NCI-H2107 (cell line): ENCODE measurements at places on chromosomes 13 and 19.

DNA sequence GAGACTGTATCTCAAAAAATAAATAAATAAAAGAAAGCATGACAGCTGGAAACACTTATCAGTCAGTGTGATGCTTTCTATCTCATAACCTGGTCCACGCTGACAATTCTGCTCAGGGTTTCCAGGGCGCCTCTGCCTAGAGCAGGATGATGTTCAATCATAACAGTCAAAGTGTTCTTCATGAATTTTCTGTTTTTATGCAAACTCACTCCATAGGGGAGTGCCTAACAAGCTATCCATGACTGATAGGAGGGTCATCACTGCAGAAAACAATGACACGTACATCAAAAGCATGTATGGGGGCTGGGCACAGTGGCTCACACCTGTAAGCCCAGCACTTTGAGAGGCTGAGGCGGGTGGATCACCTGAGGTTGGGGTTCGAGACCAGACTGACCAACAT, 41.4 kb upstream of the ZNF83 start:
- DNase-seq, result no peak

DNA sequence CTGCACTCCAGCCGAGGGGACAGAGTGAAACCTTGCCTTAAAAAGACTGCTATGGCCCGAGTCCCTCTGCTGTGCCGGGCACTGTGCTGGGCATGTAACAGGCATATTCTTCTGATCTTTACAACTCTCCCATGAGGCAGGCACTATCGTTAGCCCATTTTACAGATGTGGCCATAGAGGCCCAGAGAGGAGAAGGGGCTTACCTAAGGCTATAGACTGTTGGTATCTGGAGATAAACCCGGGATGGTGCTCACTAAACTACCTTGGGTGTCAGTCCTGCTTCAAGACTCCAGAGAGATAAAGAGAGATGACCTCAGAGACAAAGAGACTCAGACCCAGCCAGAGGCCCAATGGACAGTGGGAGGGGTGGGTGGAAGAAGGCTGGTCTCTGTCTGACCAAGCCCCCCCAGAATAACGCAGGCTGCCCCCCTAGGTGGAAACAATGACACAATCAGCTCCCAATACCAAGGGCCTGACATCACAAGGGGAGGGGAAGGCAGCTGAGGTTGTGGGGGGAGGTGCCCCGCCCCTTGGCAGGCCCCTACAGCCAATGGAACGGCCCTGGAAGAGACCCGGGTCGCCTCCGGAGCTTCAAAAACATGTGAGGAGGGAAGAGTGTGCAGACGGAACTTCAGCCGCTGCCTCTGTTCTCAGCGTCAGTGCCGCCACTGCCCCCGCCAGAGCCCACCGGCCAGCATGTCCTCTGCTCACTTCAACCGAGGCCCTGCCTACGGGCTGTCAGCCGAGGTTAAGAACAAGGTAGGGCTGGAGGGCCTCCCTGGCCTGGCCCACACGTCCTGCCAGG, at the start of gene CNN1:
Gene CNN1 (plus strand): TSS at position 620 of the 805 bp plus-strand sequence. CDS start 77 bp downstream, at position 697.
- no peak for DNase-seq

DNA sequence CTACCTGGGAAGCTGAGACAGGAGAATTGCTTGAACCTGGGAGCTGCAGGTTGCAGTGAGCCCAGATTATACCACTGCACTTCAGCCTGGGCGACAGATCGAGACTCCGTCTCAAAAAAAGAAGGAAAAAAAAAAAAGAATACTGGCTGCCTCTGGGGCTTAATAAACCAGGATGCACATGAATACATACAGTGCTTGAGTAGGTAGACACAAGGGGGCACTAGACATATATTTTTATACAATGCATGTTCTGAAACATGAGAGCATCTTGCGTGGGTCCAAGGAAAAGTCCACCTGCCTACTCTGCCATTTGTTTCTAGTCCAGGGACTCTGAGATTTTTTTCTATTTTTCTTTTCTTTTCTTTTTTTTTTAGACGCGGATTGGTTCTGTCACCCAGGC, 31.2 kb downstream of the KEAP1 start:
- no peak for DNase-seq

GRCh38 chr13:65488606-65489005, 1741.5 kb downstream of the PCDH9 start:
- no peak for DNase-seq

DNA sequence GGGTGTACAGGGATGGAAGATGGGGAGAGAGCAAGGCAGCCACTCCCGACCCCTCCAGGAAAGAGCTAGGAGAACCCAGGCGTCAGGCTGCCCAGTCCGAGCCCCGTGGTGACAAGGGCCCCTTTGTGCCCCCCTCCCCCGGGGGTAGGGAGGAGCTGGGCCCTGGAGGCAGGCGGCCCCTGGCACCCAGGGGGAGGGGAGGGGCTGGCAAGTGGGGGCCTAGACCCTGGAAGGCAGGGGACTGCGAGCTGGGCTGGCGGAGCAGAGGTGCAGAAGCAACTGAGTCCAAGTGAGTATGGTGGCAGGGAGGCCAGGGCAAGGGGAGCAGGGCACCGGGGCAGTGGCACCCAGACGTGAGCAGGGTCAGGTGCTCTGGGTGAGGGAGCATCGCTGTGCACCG, at the start of gene MAG:
Gene MAG (plus strand): TSS at position 246 of the 400 bp plus-strand sequence. CDS start 3,248 bp downstream, outside the sequence.
- no peak for DNase-seq

- no peak for DNase-seq
These were observed 77.0 kb downstream of the SPRY2 start for GRCh38 chr13:80263745-80264513.

GRCh38 chr13:114007566-114007965, 33.7 kb upstream of the C13orf46 start:
- DNase-seq, result no peak

GRCh38 chr19:4208385-4209094, 20.8 kb upstream of the EBI3 start:
- DNase-seq, result no peak

DNA sequence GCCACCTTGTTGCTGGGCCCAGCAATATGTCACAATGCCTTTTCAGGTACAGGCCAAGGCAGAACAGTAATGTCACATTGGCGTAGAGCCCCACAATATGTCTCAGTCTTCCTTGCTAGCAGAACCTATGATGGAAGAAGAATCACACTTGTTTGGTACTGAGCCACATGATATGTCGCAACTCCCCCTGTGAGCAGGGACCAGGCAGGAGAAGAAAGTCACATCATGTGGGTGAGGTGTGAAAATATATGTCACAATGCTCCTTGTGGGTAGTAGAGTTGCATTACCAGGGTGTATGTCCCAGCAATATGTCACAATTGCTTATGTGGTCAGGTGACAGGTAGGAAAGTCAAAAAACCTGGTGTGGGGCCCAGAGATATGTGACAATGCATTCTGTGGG, 7.1 kb upstream of the ZNF91 start:
- DNase-seq, result no peak

DNA sequence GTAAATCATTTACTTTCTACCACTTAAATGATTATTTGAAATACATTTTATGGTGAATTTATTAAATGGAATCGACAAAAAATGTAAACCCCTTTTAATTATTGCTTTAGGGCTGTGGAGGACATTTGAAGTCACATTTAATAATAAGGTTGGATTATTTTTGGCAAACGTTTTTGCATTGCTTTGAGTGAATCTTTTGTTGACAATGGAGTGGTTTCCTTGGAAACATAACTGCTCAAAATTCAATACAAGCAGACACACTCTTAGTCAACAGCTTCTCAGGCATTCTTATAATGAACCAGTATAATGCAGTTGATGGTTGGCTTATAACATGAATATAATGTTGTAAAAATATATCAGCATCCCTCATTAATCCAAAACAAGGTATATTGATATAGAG, 104.7 kb downstream of the DCLK1 start:
- no peak for DNase-seq

DNA sequence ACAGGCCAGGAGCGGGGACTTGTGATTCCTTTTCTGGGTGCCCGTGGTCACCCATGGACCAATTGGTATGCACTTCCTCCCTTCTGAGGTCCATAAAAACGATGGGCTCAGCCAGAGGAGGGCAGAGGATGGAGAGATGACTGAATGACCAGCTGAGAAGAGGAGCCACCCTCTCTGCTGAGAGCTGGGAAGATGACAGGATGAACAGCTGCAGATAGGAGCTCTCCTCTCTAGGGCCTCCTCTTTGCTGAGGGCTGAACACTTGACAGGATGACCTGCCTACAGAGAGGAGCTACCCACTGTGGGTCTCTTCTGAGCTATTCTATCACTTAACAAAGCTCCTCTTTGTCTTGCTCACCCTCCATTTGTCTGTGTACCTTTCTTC, 4.1 kb downstream of the IGFL4 start:
- no peak for DNase-seq

DNA sequence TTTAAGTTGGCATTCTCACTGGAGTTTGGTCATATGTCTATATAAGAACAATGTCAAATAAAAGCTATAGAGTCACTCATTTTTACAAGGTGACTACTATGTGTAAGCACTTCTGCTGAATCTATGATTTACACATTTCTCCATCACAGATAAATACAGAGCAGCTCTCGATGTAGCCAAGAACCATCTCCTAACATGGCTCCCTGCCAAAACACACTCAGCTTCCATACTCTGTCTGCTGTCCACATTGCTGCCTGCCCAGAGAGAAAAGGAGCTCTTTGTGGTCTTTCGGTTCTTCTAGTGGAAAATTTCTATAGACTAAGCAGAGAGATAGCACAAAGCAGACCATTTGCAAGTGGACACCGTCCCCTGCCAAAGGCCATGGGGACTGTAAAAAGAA, 190.9 kb upstream of the KLF12 start:
- DNase-seq, result no peak

GRCh38 chr13:26721251-26722121, 39.1 kb downstream of the GPR12 start:
- DNase-seq, result no peak

DNA sequence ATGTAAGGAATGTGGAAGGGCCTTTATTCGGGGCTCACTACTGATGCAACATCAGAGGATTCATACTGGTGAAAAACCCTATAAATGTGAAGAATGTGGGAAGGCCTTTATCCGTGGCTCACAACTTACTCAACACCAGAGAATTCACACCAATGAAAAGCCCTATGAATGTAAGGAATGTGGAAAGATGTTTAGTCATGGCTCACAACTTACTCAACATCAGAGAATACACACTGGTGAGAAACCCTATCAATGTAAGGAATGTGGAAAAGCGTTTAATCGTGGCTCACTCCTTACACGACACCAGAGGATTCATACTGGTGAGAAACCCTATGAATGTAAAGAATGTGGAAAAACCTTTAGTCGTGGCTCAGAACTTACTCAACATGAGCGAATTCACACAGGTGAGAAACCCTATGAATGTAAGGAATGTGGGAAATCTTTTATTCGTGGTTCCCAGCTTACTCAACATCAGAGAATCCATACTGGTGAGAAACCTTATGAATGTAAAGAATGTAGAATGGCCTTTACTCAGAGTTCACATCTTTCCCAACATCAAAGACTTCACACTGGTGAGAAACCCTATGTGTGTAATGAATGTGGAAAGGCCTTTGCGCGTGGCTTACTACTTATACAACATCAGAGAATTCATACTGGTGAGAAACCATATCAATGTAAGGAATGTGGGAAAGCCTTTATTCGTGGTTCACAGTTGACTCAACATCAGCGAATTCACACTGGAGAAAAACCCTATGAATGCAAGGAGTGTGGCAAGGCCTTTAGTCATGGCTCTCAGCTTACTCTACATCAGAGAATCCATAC, 44.3 kb downstream of the ZNF585A start:
- DNase-seq, result no peak

- DNase-seq, result no peak
These were observed 446.0 kb downstream of the EFNB2 start for GRCh38 chr13:106089261-106089980.

DNA sequence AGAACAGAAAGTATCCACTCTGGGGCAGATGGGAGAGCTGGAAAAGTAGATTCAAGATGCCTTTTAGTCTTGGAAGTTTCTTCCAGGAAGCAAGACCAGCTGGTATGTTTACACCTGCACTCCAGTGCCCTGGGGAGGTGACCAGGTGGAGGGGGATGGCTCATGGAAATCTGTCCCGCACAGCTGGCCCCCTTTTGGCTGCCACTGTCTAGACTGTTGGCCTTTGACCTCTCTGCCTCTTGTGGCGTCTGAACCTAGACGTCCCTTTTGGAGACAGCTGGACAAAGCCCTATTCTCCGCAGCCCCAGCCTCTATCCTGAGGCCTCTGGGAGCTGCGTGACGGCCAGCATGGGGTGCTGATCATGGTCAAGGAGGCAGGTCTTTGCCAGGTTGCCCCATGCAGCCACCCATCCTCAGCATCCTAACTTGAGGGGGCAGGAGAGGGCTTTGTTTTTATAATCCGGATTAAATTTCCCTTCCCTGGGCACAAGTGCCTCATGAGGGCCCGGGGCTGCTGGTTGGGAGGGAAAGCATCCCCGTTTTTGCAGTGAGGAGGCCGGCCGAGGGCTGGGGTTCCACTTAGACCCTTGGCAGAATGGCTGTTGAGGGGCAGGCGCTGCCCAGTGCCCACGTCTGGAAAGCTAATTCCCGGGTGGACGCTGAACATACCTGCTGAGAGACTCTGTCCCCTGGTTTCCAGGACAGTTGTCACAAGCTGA, 17.3 kb upstream of the GDF15 start:
- no peak for DNase-seq

DNA sequence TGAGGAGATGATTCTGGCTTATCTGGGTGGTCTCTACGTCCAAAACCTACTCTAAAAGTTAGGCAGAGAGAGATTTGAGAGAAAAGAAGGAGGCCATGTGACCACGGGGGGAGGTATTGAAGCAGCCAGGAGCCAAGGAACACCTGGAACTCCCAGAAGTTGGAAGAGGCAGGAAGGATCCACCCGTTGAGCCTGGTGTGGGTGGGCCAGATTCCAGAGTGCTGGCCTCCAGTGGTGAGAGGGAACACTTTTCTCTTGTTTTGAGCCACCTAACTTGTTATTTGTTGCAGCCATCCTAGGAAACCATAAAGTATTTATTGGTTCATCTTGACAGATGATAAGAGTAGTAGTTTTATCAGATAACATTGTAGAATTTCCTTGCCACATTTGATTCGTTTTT, 396.9 kb downstream of the MYO16 start:
- DNase-seq, result no peak
